ENCODE measurements at places on chromosomes 1 and 21.

GRCh38 chr1:29497395-29498125 lies 261.2 kb downstream of the PTPRU start:
- H3K27me3 ChIP-seq: peaks cover 31% of the 10 kb centered on the region
- H3K4me3 ChIP-seq: no peak overlapping the region
- DNase-seq: no peak
- no peaks in the 10 kb centered on the region for H3K36me3 ChIP-seq
- no peak overlapping the region for H3K27ac ChIP-seq
- peaks cover 1% of the 10 kb centered on the region for H3K4me1 ChIP-seq

GRCh38 chr1:71831646-71832045 lies 450.7 kb downstream of the NEGR1 start:
- no peak overlapping the region for H3K4me3 ChIP-seq
- DNase-seq: no peak
- no peak overlapping the region for H3K27ac ChIP-seq
- no peaks in the 10 kb centered on the region for H3K27me3 ChIP-seq

DNA sequence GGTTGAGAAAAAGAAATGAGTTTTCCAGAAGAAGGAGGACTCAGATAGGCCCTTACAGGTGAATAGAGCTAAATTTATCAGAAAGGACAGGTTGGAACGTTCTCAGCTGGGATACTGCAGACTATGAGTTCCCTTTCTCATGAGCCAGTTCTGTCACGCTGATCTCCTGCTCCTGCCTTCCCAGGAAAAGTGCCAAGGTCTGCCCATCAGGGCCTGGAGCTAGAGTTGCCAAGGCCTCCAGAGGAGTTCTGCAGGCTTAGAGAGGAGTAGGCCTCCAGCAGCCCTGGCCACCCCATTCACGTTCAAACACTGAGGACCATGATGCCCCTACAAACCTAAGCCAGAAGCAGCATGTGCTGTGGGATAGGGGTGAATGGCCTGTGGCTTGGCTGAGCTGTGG lies 126.8 kb upstream of the TNR start:
- no peak for DNase-seq
- no peaks in the 10 kb centered on the region for H3K4me1 ChIP-seq
- H3K4me3 ChIP-seq: no peak overlapping the region
- H3K36me3 ChIP-seq: no peaks in the 10 kb centered on the region

DNA sequence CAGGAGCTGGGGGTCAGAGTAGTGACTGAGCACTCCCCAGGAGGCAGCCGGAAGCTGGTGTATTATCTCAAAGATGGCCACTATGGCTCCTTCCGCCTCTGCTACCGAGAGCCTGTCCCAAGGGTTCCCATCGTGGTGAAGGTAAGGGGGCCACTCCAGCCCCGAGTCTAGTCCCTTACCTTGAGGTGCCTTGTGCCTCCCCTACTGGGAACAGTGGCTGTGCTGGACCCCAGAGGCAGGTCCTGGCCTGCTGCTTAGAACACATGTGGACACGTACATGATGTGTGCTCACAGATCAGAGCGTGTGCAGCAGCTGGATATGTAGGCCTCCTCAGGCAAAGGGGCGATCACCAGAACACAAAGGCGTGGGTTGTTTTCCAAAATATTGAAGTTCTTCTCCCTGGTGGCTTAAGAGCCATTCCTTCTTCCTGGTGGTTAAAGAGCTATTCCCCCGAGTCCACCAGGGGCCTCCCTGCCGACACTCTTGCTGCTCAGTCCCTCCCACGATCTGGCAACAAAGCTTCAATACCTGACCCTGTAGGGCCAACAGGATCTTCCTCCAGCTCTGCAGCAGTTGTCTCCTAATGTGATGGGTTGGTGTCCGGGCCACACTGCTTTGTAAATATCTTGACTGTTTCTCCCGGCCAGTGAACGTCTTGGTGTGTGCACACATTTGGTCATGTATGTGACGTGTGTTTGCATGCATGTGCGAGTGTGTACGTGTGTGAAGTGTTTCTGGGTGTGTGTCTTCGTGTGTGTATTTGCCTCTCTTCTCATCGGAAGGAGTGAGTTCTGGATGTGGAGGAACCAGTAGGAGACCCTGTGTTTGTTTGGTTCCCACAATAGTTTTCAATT lies 68.4 kb upstream of the TINAGL1 start:
- peaks cover 17% of the 10 kb centered on the region for H3K4me1 ChIP-seq
- H3K27ac ChIP-seq: no peak overlapping the region
- H3K4me3 ChIP-seq: no peak overlapping the region
- peaks cover 18% of the 10 kb centered on the region for H3K27me3 ChIP-seq
- no peak for DNase-seq
- H3K36me3 ChIP-seq: no peaks in the 10 kb centered on the region

GRCh38 chr1:206975306-206975705 lies 5.0 kb upstream of the FCAMR start:
- H3K27ac ChIP-seq: no peak overlapping the region
- H3K27me3 ChIP-seq: peaks cover 2% of the 10 kb centered on the region
- no peak overlapping the region for H3K4me3 ChIP-seq
- H3K4me1 ChIP-seq: no peaks in the 10 kb centered on the region
- H3K36me3 ChIP-seq: no peaks in the 10 kb centered on the region

DNA sequence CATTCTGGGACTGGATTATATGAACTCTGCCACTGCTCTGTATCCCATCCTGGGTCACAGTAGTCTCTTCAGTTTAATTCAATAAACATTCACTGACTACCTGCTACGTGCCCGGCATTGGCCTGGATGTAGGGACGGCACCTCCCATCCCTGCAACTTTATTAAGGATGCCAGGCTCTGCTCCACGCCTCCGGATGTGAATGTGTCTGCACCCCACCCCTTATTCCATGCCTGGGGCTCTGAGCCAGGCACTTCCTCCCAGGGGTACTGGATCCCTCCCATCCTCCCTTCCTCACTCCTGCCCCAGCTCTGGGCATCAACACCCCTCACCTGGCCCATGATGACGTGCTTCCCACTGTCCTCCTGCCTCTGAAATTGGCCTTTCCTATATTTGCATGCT lies 53.7 kb downstream of the KCNN3 start:
- peak overlapping the region; percentile 21 for H3K27ac ChIP-seq
- no peaks in the 10 kb centered on the region for H3K4me1 ChIP-seq
- H3K4me3 ChIP-seq: no peak overlapping the region
- no peaks in the 10 kb centered on the region for H3K36me3 ChIP-seq

GRCh38 chr21:41396558-41397075 lies 29.4 kb upstream of the MX1 start:
- H3K27ac ChIP-seq: peak overlapping the region; percentile 41
- H3K4me1 ChIP-seq: peaks cover 3% of the 10 kb centered on the region
- no peaks in the 10 kb centered on the region for H3K27me3 ChIP-seq
- H3K36me3 ChIP-seq: peaks cover 5% of the 10 kb centered on the region
- no peak overlapping the region for H3K4me3 ChIP-seq
- no peak for DNase-seq

GRCh38 chr1:94676686-94677085 lies 135.1 kb upstream of the F3 start:
- peaks cover 16% of the 10 kb centered on the region for H3K27me3 ChIP-seq
- H3K4me1 ChIP-seq: no peaks in the 10 kb centered on the region
- no peak overlapping the region for H3K27ac ChIP-seq
- no peaks in the 10 kb centered on the region for H3K36me3 ChIP-seq
- no peak overlapping the region for H3K4me3 ChIP-seq

DNA sequence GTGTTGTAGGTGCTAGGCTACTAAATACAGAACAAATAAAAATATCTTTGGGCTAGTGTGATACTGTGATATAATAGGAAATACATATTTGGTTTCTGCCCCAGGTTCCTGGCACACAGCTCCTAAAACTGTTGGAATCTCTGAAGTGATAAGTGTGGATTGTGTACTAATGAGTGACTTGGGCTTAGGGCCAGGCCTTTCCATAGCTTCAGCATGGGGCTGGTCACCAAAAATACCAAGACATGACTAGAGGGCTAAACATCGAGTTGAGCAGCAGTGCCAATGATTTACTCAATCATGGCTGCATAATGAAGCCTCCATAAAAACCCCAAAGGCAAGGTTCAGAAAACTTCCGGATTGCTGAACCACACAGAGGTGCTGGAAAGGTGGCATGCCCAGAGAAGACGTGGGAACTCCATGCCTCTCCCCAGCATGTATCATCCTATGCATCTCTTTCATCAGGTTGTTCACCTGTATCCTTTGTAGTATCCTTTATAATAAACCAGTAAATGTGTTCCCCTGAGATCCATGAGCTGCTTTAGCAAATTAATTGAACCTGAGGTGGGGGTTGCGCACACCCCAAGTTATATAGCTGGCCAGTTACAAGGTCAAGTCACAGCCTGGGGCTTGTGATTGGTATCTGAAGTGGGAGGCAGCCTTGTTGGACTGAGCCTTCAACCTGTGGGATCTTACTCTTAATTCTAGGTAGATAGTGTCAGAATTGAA lies 51.6 kb downstream of the ZMYM4 start:
- peak overlapping the region; percentile 50 for H3K27ac ChIP-seq
- peaks cover 21% of the 10 kb centered on the region for H3K36me3 ChIP-seq
- peaks cover 19% of the 10 kb centered on the region for H3K4me1 ChIP-seq
- no peak for DNase-seq
- H3K4me3 ChIP-seq: no peak overlapping the region

DNA sequence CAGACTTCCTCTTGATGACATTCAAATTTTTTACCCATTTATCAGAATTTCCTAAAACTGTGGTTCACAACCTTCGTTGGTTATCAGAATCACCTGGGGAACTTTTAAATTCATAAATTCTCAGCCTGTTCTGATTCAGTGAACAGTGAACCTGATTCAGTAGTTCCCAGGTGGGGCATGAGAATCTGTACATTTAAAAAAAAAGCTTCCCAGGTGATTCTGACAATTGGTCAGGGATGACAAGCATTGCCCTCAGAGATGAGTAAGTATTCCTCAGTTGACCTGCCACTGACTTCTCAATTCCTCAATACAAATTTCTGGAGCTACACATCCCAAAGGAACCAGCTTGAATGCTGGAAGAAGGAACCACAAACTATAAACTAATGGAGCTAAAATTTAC lies 23.5 kb upstream of the CR2 start:
- no peak for DNase-seq
- no peak overlapping the region for H3K27ac ChIP-seq
- peaks cover 30% of the 10 kb centered on the region for H3K4me1 ChIP-seq
- H3K4me3 ChIP-seq: no peak overlapping the region
- H3K36me3 ChIP-seq: no peaks in the 10 kb centered on the region

- no peaks in the 10 kb centered on the region for H3K36me3 ChIP-seq
- no peaks in the 10 kb centered on the region for H3K4me1 ChIP-seq
- no peak overlapping the region for H3K4me3 ChIP-seq
- H3K27me3 ChIP-seq: no peaks in the 10 kb centered on the region
- no peak overlapping the region for H3K27ac ChIP-seq
Observed at GRCh38 chr1:239872626-239873025, 219.1 kb upstream of the FMN2 start.

GRCh38 chr1:22328331-22329147 lies 123.1 kb upstream of the ZBTB40 start:
- no peaks in the 10 kb centered on the region for H3K4me1 ChIP-seq
- no peak overlapping the region for H3K27ac ChIP-seq
- H3K4me3 ChIP-seq: no peak overlapping the region
- H3K36me3 ChIP-seq: no peaks in the 10 kb centered on the region
- DNase-seq: no peak

- H3K27me3 ChIP-seq: no peaks in the 10 kb centered on the region
- H3K4me3 ChIP-seq: no peak overlapping the region
- H3K36me3 ChIP-seq: no peaks in the 10 kb centered on the region
- peaks cover 49% of the 10 kb centered on the region for H3K4me1 ChIP-seq
- no peak for DNase-seq
Observed at GRCh38 chr1:211741116-211741515, 65.7 kb upstream of the NEK2 start.

DNA sequence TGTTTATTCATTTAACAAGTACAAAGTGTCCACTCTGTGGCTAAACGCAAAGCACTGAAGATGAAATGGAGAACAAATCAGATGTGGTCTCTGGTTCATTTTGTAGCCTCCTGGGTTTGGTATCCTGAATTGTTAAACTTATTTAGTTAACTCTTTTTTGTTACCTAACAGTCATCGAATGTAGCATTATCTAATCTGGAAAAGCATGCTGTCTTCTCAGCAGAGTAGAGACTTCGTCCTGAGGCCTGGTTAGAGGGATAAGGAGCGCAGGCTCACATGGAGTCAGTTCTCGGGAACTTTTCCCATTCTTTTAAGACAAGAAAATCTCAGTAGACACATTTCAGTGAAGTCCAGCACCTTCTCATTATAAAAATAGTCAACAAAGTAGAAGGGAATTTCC lies 33.1 kb upstream of the SH3D21 start:
- no peak for DNase-seq
- H3K36me3 ChIP-seq: no peaks in the 10 kb centered on the region
- no peaks in the 10 kb centered on the region for H3K27me3 ChIP-seq
- peaks cover 15% of the 10 kb centered on the region for H3K4me1 ChIP-seq
- H3K27ac ChIP-seq: no peak overlapping the region

DNA sequence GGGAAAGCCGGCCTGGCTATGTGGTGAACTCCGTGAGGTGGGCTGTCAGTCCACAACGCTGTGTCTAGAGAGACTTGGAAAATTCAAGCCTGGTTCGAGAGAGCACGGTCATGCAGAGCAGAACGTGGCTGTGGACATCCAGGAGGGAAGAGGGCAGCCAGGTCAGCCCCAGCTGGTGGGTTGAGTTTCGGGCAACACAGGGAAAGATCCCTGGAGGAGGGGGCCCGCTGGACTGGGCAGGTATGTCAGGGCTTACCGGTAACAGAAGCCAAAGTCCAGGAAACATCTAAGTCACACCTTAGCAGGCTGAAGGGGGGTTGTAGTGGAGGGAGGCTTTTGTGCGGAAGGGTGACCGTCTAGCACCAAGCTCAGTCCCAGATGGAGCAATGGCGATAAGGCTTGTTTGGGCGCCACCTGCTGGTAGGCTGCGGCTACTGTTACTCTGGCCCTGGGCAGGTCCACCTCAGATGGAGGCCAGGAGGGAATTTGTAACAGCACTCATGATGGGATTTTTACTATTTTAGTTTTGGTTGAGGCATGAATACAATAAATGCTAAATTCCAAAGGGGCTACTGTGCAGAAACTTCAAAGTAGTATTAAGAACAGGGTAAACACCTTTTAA lies 143.3 kb upstream of the ZNF644 start:
- no peak overlapping the region for H3K4me3 ChIP-seq
- no peak overlapping the region for H3K27ac ChIP-seq
- H3K27me3 ChIP-seq: peaks cover 4% of the 10 kb centered on the region
- peak; percentile 57 for DNase-seq

- peaks cover 17% of the 10 kb centered on the region for H3K4me1 ChIP-seq
- H3K4me3 ChIP-seq: no peak overlapping the region
- no peaks in the 10 kb centered on the region for H3K36me3 ChIP-seq
- H3K27ac ChIP-seq: no peak overlapping the region
- peaks cover 2% of the 10 kb centered on the region for H3K27me3 ChIP-seq
- no peak for DNase-seq
Observed at GRCh38 chr1:64483731-64484414, 13.9 kb downstream of the CACHD1 start.

GRCh38 chr1:107899655-107900054 lies 65.3 kb downstream of the VAV3 start:
- H3K36me3 ChIP-seq: no peaks in the 10 kb centered on the region
- no peak for DNase-seq
- H3K27ac ChIP-seq: no peak overlapping the region
- H3K4me1 ChIP-seq: peaks cover 87% of the 10 kb centered on the region
